ENCODE measurements at places on chromosomes 11 and 22.

DNA sequence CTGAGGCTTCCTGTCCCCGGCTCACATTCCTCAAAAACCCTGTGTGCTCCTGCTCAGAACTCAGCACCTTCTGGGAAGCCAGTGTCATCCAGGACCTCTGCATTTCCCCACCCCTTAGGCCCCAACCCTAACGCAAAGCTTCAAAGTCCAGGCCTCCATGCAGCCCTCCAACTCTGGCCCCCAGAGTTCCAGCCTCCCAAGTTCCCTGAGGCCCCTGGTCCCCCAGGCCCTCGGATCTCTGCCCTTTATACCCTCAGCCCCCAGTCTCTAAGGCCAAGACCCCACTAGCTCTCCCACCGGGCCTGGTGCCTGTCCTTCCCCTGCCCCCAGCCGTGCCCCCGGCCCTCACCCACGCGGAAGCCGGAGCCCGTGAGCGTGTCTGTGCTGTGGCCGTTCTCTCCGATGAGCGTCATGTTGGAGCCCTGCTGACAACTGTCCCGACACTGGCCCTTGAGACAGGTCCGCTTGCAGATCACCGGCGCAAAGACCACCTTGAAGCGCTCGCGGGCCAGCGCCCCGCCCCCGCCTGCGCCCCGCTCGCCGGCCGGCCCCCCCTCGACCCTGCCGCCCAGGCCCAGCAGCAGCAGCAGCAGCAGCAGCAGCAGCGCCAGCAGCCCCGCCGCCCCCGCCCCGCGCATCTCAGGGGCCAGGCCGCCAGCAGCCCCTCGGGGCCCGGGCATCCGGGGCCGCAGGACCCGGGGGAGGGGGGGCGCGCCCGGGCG, 718 bp downstream of the LTBP3 start:
- DNase-seq = peak; percentile 42

DNA sequence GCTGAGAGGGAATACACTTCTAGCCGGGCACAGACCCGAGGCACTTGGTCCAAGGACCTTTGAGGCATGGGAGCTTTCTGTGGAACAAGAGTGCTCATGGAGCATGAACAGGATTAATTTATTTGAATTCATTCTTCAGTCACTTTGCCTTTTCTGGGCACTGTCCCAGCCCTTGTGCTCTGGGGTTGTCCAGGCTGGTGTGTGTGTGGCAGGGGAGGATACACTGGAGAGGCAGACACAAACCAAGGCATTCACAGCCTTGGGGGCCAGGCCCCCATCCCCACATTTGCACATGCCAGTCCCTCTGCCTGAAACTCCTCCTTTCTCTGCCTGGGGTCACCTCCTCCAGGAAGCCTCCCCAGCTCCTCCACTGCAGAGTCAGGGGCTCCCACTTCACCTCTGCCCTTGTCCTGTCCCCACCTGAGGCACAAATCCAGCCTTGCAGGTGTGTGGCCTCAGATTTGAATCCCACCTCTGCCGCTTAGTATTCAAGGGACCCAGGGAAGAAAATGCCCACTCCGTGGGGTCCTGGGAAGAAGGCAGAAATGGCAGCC, 55.5 kb downstream of the MYO7A start:
- DNase-seq = no peak

- DNase-seq = peak; percentile 70
Observed at GRCh38 chr11:128632141-128632791, 44.9 kb upstream of the ETS1 start.

DNA sequence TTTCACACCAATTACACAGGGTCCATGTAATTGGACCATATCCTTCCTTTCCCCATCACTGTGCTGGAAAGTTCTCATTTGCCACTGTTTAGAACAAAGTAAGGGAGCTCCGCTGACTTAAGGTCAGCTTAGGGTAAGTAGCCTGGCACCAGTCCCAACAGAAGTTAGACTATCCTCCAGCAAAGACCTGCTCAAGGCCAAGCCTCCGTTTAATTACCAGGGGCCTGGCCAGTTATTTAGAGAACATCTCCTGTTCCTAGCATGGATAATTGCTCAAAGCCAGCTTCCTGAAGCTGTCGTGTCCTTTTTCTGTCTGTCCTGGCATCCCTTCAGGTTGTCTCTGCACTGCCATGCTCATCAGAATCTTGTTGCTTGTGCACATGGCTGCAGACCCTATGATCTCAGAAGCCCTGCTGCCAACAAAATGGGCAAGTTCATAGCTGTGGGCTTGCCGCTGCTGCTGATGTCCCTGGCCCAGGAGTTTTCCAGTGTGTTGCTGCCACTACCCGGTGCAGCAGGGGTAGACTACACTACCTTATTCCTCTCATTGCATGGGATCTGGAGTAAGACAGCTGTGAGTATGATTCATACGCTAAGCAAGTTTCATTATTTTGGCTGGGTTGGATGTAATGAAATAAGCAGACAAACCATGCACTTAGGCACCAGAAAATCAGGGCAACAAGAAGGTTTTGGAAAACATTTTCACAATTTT, 8.1 kb downstream of the OR8A1 start:
- DNase-seq = no peak

GRCh38 chr11:111388420-111388819, 9.3 kb upstream of the POU2AF1 start:
- DNase-seq = no peak
